ENCODE measurements at places on chromosomes 12 and 14. TPM values are rescaled to one million over a fixed set of nuclear protein-coding genes. Genes with fewer than 3 reads are reported as not detected.

- no peak for DNase-seq
These were observed 200.9 kb downstream of the RPAP3 start for GRCh38 chr12:47504775-47505446.

GRCh38 chr12:89504560-89505346 lies 19.8 kb downstream of the GALNT4 start:
- DNase-seq, result no peak

The RHOJ gene
- 20.0 TPM for total RNA-seq

DNA sequence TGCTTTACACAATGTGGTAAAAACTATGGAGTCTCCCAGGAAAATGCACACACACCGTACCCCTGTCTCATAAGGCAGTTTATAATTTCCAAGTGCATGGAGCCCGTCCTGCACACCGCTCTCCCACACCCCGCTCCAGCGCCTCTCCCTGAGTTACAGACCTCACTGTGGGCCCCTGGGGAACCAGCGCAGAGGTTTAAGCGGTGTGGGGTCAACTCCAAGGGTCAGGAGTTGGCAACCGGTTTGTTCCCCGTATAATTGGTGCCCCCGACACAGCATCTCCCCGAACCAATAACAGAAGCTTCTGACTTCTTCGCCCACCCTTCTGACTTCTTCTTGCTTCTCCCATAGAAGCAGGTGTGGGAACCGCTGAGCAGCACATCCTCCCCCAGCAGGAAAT lies 58.4 kb upstream of the DDX11 start:
- no peak for DNase-seq

- DNase-seq, result peak; percentile 52
These were observed 6.1 kb downstream of the KRT3 start for GRCh38 chr12:52789637-52790426.

GRCh38 chr14:21768116-21768874 lies 94.7 kb upstream of the OR4E1 start:
- DNase-seq, result no peak

DNA sequence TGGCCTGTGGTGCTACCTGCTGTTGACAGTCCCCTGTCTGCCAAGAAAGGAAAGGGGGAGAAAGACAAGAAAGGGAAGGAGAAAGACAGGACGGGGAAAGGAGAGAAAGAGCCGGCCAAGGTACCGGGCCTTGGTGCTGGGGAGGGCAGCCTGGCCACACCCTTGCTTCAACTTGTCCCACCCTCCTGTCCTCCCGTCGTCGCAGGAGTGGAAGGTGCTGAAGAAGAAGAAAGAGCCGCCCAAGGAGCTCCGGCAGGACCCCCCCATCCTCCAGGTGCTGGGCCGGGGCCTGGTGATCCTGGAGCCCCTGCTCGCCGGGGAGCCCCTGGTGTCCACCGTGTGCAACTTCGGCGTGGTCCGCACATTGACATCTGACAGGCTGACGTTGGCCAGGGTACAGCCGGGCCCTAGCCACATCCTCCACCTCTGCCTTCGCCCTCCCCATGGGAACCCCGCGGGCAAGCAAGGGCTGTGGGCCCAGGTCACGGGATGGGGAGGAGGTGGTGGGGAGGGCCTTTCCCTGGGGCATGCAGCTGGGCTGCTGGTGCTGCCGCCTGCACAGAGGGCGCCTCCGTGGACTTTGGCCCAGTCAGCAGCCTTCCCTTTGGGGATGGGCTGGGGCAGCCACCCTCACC lies 2.9 kb upstream of the B3GNT4 start:
- peak; percentile 38 for DNase-seq

DNA sequence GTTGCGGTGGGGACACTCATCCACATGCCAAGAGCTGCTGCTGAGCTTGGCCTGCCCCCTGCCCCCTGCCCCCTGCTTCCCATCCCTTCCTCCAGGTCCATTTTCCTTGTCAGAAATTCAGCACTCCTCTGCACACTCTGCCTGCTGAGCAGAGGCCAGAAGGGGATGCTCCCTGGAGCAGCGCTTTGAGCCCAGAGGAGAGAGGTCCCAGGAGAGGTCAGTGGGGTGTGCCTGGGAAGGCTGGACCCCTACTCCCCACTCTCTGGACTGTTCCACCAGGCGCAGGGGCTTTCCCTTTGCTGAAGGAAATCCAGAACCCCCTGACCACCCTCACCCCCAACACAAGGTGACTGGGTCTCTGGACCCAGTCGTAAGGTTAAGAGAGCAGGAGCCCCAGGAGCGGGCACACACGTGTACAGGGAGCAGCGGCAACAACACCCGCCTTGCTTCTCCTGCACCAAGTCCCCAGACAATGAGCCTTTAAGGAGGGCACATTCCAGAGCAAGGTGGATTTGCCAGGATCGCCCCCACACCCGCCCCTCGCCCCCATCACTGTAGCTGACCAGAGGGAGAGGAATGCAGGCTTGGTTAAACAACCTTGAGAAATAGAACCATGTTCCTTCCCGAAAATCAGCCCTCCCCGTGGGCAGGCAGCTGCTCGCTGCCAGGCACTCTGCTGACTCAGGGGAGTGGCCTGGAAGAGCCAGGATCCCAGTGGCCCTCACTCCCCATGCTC lies 30.7 kb downstream of the ISCA2 start:
- DNase-seq, result no peak

GRCh38 chr14:53894456-53894855 lies 62.2 kb downstream of the BMP4 start:
- DNase-seq, result no peak

DNA sequence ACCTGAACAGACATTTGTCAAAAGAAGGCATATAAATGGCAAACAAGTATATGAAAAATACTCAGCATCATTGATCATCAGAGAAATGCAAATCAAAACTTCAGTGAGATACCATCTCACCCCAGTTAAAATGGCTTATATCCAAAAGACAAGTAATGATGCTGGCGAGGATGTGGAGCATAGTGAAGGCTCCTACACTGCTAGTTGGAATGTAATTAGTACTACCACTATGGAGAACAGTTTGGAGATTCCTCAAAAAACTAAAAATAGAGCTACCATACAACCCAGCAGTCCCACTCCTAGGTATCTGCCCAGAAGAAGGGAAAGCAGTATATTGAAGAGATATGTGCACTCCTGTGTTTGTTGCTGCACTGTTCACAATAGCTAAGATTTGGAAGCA lies 146.1 kb downstream of the TGFB3 start:
- DNase-seq, result no peak

GRCh38 chr14:24247422-24247821 lies 5.0 kb upstream of the TINF2 start:
- DNase-seq, result no peak

The TSPAN8 gene
- total RNA-seq, result 77.3 TPM

- no peak for DNase-seq
These were observed 36.0 kb downstream of the RHOJ start for GRCh38 chr14:63240221-63240620.

- no peak for DNase-seq
These were observed 156.3 kb upstream of the TMCC3 start for GRCh38 chr12:94806617-94807016.

The TMEM233 gene
- total RNA-seq, result 1.2 TPM

GRCh38 chr12:61530456-61530855 lies 729.7 kb upstream of the USP15 start:
- DNase-seq, result no peak

The MYH6 gene
- total RNA-seq, result 0.03 TPM

- DNase-seq, result no peak
These were observed 31.7 kb downstream of the UNC79 start for GRCh38 chr14:93462479-93462878.

The RHEBL1 gene
- 0.69 TPM for total RNA-seq

- no peak for DNase-seq
These were observed 86.5 kb upstream of the CDKN3 start for GRCh38 chr14:54310151-54310850.

The PRB3 gene
- not detected for total RNA-seq

The KLRB1 gene
- total RNA-seq, result 3.0 TPM

- no peak for DNase-seq
These were observed 210.1 kb upstream of the EEA1 start for GRCh38 chr12:93139028-93139665.

GRCh38 chr12:19872621-19873540 lies 433.6 kb downstream of the AEBP2 start:
- no peak for DNase-seq

The FAM186B gene
- total RNA-seq, result 0.85 TPM

DNA sequence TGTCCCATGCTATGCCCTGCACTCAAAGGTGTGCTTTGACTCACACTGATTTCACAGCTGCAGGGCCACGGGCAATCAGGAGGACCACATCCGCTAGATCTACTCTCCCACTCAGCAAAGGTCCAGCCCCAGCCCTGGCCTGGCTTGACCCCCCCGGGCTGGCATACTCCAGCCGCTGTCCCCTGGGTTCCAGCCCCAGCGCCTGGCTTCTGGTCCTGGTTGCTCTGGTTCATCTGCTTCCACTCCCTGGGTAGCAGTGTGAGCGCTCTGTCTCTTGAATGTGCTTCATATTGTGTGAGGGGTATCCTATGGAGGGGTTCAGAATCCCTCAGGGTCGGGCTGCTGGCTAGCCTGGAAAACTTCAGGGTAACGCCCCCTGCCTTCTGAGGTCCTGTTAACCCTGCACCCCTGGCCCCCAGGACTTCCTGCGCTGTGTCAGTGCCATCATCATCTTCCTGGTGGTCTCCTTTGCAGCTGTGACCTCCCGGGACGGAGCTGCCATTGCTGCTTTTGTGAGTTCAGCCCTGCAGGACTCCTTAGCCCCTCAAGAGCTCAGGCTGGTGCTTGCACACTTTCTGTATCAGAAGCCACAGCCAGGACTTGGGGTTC lies 1.9 kb downstream of the CMTM5 start:
- DNase-seq, result no peak

GRCh38 chr12:38392554-38393144 lies 76.1 kb downstream of the ALG10B start:
- DNase-seq, result no peak

DNA sequence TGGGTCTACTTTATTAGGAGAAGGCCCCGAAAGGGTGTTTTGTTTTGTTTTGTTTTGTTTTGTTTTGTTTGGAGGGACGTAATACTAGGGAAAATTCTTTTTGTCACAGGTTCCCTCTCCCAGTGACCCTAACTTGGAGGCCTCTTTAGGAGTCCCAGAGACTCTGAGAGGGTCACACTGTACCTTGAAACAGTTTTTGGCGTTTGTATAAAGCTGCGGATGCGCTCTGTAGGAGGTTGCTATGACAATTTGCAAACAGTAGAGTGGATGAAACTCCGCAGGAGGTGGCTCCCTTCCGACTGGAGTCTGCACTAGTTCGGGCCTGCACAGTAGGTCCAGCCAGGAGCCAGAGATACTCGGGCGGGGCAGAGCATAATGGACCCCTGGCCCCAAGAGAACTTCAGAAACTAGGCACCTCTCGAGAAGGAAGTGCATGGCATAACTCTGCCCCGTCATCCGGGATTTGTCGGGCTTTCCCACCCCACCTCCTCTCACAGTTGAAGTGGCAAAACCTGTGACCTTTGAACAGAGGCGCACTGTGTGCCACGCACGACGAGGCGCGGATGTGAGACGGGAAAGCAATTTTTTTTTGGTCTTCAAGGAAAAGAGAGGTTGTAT lies 1.3 kb upstream of the DYRK2 start:
- no peak for DNase-seq

GRCh38 chr14:31657917-31658316 lies 96.7 kb downstream of the NUBPL start:
- DNase-seq, result no peak

- DNase-seq, result no peak
These were observed 44.4 kb downstream of the ANO6 start for GRCh38 chr12:45260104-45260815.

GRCh38 chr14:59254146-59254910 lies 65.9 kb downstream of the DAAM1 start:
- peak; percentile 77 for DNase-seq

DNA sequence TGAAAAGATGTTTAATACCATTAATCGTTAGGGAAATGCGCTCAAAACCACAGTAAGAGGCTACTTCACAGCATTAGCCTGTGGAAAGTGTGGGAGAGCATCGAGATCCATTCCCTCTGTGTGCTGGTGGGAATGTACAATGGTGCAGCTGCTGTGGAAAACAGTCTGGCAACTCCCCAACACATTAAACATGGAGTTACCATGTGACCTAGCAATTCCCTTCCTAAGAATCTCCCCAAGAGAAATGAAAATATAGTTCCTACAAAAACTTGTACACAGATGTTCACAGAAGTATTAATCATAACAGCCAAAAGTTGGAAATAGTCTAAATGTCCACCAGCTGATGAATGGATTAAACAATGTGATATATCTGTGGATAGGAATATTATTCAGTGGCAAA lies 23.8 kb downstream of the MLXIP start:
- no peak for DNase-seq

The TAS2R19 gene
- 4.6 TPM for total RNA-seq

The TAS2R43 gene
- total RNA-seq, result 0.85 TPM

DNA sequence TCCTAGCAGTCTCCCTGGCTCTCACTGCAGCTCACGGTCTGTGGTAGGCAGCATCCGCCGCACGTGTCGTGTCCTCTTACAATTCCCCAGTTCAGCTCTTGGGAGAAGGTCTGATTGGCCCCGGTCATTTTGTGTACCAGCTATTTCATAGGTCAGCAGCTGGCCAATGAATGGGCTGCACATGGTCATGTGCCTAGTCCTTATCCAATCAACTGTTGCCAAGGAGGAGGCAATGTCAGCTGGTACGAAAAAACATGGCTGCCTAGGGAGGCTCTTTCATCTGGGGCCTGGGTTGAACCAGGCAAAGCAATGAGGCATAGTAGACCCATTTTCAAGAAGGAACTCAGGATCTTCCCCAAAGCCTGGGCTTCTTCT lies 46.1 kb downstream of the RNFT2 start:
- no peak for DNase-seq

DNA sequence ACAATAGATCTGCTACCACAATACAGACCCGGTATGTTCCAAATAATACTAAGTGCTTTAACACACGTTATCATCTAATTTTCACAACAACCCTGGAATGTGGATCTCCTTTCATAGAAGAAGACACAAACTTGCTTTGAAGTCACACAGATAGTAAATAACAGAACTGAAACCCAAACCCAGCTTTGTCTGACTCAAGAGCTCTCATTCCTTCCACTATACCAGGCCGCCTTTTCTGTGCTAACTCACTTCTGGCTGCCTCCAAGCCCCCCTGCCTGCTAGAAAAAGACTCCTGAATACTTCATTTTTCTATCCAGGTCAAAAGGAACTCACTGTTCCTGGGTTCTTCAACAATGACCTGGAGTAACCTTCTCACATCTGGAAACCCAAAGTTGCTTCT lies 37.8 kb downstream of the PRPF40B start:
- DNase-seq, result no peak

The KIF21A gene
- total RNA-seq, result 25.7 TPM

Measured in kidney (tissue), 22 donors.